ENCODE measurements at places on chromosomes 6 and 20.

GRCh38 chr20:51767867-51768758 is at the start of gene ATP9A:
Gene ATP9A (minus strand): TSS chr20:51768390. CDS start chr20:51768369, 21 bp downstream.
- DNase-seq, result peak; percentile 21

DNA sequence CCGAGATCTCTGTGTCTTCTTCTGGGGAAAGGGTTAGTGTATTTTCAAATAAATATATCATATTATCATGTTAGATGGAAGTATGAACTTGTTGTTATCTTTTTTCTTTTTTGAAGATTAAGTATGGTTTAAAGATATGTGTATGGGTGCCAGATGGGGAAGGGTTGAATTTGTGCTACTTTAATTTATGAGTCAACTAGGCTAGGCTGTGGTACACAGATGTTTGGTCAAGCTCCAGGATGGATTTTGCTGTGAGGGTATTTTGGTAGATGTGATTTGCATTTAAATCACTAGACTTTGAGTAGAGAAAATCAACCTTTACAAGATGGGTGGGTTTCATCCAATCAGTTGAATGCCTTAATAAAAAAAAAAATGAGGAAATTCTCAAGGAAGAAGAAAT is 886.6 kb upstream of the ADGRB3 start:
- no peak for DNase-seq

DNA sequence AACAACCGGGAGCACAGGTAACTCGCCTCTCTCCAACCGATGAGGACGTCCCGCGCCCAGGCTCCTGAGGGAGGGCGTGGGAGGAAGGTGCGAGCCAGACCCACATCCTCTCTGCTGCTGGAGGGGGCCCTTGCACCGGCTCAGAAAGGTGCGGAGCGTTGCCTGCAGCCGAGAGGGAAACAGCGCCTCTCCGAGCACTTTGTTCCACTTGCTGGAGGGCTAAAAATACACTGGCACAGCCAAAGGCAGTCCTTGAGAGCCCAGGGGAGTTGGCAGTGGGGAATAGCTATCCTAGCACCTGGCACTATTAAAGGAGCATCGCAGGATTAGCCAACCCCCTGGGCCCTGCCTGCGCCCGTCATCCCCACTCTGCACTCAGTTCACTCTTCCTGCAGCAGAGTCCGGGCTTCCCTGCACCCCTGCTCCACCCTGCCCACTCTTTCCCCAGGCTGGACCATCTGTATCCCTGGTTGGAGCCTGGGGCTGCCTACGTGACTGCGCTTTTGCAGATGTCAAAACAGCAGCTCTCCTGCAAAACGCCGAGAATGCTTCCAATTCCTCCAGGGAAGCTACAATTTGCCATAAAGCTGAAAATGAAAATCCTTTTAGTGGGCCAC is 108.9 kb downstream of the SNX5 start:
- DNase-seq, result peak; percentile 15

DNA sequence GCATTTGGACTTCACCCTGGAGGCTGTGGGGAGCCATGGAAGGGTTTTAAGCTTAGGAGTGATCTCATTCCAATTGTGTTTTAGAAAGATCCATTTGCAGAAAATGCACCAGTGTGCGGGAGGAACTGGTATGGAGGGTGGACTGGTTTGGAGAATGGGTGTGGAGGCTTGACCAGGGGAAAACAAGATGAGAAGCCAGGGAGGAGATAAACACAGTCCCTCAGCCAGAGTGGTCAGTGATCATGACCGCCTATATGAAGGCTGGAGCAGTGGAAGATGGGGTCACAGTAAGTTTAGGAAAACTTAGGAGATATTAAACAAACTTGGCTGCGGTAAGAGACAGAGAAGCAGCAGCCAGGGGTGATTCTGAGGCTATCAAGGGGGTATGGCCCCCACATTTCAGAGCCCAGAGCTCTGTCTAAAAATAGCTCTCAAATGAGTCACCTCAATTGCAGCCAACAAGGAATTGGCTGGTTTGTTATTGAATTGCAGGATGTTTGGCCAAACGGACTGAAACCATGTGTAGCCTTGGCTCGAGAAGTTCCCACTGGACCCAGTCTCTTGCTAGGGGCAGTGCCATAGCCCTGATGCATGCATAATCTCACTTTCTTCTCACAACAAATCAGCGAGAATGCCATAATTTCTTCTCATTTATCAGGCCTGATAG is 159.9 kb upstream of the TOP1 start:
- no peak for DNase-seq

DNA sequence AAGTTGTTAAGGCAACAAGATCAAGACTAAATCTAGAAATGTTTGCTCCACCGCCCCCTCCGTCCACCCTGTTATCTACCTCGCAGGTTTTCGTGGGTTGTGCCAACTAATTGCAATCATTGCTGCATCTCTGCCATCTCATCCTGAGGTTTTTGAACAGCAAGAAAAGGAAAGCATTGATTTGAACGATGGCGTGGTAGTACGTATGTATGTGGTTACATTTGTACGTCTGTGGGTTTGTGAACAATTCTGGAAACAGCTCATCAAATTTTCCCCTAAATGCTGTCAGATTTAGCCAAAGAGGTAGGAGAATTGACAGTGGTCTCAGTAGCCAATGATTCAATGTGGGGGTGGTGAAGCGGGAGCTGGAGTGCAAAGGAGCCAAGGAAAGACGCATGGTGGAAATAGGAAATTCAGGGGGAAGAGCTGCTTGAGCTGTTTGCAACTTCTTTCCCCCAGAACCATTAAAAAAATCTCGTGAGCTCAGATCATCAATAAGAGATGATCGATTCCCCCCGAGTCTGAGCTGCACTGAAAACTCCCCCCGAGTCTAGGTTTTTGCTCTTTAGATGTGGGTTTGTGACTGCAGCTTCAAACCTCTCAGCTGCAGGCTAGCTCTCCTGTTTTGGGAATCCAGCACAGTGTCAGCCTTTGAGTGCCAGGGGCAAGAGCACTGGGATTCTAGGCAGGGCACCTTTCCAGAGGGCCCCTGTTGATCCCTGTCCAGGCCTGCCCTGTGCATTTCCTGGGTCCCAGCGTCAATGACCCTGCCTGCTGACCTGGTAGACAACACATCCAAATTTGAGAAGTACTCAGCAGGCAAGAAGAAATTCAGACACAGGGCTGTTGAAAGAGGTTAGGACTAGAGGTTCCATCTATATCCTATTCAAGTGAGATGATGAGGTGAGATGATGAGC is 72.6 kb upstream of the LY86 start:
- no peak for DNase-seq

DNA sequence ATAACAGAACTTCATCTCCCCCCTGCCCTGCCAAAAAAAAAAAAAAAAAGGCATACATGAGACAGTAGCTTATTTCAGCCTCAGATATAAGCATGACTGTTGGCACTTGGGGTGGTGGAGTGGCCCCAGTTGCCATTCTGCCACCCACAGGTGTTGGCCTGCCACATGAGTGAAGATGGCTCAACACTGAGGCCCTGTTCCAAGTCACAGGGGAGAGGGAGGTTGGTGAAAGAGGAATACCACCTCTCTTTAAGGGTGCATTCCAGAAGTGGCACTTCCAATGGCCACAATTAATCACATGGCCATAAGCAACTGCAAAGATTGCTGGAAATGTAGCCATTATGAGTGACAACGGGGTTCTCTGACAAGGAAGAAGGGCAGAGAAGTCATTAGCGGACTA is 61.9 kb upstream of the JARID2 start:
- no peak for DNase-seq

Data from NCI-H1417 (cell line).